Activated CD8-positive, alpha-beta memory T cell treated with anti-CD3 and anti-CD28 coated beads for 1 hour (primary cell): ENCODE measurements at places on chromosomes 7 and 10.

DNA sequence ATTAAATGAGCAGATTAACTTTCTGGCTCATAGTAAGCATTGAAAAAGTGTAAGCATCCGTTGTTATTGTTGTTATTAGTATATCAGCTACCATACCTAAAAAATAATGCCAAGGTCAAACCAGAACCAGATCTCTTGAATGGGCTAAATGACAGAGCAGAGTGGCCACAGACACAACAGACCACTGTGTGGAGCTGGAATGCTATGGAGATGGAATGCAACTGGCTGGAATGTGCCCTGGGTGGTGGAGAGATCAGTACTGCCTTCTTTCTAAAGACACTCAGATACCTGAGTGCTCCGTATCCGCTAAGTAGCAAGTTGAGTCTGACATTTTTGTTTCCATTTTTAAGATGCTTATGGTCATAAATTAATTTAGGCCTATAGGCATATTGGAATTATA, 20.5 kb upstream of the DNAJB12 start:
- DNase-seq, result no peak

GRCh38 chr10:95830044-95830443, 74.1 kb downstream of the ENTPD1 start:
- no peak for DNase-seq

DNA sequence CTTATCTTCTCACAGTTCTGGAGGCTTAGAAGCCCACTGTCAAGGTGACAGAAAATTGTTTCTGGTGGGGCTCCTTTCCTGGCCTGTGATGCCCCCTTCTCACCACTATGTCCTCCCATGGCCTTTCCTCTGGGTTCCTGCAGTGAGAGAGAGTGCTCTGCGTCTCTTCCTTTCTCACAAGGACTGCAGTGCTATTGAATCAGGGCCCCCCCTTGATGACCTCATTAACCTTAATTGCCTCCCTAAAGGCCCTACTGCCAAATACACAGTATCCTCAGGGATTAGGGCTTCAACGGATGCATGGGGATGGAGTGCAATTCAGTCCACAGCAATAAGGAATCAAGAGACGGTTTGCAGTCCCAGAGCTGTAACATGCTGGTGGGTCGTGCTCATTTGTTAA, 82.0 kb upstream of the GRB10 start:
- DNase-seq, result no peak

- no peak for DNase-seq
These were observed 17.6 kb downstream of the C10orf62 start for GRCh38 chr10:97607095-97607636.

- no peak for DNase-seq
These were observed 101.5 kb upstream of the LSM8 start for GRCh38 chr7:118082506-118082905.

DNA sequence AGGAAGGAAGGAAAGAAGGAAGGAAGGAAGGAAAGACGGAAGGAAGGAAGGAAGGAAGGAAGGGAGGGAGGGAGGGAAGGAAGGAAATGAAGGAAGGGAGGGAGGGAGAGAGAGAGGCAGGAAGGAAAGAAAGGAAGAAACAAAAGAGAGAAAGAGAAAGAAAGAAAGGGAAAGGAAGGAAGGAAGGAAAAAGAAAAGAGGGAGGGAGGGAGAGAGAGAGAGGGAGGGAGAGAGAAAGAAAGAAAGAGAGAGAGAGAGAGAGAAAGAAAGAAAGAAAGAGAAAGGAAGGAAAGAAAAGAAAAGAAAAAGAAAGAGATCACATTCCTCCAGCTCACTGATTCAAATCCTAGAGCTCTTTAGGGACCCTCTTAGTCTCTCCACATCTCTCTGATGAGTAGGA, 24.7 kb downstream of the ELN start:
- no peak for DNase-seq

- DNase-seq, result no peak
These were observed 185.8 kb downstream of the GRM8 start for GRCh38 chr7:127066974-127067373.

DNA sequence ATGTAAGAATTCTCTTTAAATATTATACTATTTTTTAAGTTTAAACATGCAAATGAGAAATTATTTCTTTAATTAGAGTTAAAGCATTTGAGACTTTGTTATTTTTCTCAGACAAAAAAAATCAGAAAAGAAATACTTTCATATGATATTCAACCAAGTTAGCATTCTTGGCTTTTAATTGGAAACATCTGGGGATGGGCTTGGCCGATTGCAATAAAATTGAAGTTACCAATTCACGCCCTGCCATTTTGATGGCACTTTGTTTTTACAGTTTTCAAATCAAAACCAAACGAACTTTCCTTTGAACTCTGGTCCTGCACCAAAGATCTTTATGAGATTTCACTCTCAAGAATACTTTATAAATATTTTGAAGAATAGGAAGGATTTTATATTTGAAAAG, 127.7 kb downstream of the ATE1 start:
- no peak for DNase-seq

- no peak for DNase-seq
These were observed 1.1 kb downstream of the ZNF32 start for GRCh38 chr10:43647576-43647975.
